ENCODE measurements at places on chromosomes 2 and 18.
A peak's percentile ranks its signal among the peaks of the same experiment; 100 is the strongest.

- no peak for DNase-seq
Observed at GRCh38 chr2:44582363-44583008, 220.7 kb downstream of the CAMKMT start.

DNA sequence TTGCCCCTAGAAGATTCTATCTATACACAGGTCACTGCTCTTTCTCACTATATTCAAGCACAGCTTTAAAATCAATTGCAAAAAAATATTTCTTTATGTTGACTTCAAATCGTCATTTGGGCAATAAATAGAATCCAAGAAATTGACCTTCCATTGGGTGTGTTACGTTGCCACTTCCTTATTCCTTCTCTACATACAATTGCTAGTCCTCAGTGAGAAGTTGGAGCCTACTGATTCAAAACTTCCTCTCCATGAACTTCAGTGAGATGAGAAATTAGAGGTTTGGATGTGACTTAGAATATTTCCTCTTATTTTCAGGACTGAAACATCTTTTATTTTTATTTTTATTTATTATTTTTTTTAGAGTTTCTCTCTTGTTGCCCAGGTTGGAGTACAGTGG lies 40.3 kb downstream of the PMAIP1 start:
- DNase-seq: no peak

- DNase-seq: no peak
Observed at GRCh38 chr2:55482186-55482884, 37.2 kb upstream of the CFAP36 start.

GRCh38 chr18:25223211-25223610 lies 128.8 kb downstream of the ZNF521 start:
- DNase-seq: no peak

DNA sequence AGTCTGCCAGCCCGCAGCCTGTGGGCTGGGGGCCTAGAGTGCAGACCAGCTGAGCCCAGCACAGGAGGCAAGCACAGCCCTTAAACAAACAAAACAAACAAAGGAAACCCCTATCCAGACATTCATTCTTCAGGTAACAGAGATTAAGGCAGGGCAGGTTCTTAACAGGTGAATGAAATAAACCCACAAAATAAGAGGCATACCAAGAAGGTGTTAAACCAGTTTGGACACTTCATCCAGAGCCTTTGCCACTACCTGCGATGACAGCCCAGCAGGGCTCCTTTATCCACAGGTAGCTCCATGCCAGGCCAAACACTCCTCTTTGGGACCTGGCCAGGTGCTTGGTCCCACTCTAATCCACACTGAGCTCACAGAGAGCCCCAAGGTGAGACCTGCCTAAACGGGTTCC lies 209.7 kb upstream of the SIX2 start:
- DNase-seq: no peak

GRCh38 chr18:26548415-26549262 lies at the start of gene KCTD1:
KCTD1 (minus strand) TSS chr18:26548553; CDS start chr18:26548536, 17 bp downstream.
- DNase-seq: peak; percentile 95

GRCh38 chr18:58669731-58670378 lies 1.4 kb upstream of the MALT1 start:
- no peak for DNase-seq

DNA sequence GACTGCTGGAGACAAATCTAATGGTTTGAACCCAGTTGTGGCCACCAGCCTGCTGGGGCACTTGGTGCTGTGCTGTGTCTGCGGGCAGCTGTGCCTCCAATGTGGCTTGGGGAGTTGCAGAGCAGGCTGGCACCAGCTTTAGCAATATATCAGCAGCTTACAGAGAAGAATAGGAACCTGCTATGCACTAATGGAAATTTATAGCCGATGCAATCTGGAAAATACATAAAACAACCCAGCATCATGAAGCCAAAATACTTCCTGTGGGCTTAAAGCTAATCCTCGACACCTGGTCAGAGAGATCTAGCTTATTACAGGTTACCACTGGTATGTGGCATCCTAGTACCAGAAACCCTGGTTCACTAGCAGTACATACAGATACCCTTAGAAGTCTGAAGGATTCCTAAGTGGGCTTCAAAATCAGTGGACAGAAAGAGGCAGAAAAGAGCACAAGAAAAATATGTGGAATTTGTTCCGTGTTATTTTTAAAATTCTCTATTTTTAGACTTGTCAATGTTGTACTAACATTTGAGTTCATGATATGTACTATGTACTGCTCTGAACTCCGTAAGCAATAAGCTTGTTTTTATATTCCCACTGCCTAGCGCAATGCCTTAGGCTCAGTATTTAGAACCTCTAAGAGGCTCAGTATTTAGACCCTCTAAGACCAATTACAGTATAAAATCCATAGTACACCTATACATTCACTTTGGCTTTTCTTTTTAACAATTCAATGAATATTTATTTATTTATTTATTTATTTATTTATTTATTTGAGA lies 194.7 kb downstream of the UXS1 start:
- DNase-seq: no peak
